ENCODE measurements at places on chromosomes 7 and 10.

DNA sequence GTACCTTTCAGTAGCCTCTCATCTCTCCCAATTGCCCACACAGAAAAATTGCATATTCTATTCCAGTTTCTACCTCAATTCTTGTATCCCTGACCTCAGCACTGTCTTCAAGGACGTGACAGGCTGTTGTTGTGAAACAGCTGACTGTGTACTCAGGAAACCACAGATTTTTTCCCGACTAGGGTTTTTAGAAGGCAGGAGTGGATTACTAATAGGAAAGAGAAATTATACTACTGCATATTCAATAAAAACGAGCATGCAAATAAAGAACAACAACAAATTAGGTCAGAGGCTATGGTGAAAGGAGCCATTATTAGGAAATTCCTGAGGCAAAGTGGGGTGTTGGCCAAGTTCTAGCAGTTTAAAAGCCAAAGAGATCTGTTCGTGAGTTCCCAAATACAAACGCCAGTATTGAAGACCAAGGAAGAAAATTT, 93.4 kb downstream of the DOCK4 start:
- DNase-seq = no peak

GRCh38 chr7:25628446-25628845, 400.2 kb upstream of the NPVF start:
- no peak for DNase-seq

- no peak for DNase-seq
Observed at GRCh38 chr7:137820156-137820555, 26.6 kb downstream of the DGKI start.

DNA sequence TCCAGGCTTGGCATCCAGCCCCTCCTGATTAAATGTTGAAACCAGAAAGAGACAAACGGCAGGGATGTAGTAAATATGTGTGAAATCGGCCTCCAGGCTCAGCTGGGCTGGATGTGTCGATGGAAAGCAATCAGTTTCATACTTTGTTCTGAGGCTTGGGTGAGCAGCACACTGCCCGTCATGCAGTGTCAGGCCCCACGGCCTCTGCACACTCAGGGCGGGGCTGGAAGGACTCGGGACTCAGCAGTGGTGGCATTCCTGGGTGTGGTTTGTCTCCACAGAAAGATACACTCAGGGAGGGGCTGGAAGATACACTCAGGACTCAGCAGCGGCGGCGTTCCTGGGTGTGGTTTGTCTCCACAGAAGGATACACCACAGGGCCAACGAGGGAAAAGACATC, 22.0 kb downstream of the ADGRA1 start:
- no peak for DNase-seq

- no peak for DNase-seq
Observed at GRCh38 chr10:13483951-13484350, 44.9 kb downstream of the BEND7 start.

DNA sequence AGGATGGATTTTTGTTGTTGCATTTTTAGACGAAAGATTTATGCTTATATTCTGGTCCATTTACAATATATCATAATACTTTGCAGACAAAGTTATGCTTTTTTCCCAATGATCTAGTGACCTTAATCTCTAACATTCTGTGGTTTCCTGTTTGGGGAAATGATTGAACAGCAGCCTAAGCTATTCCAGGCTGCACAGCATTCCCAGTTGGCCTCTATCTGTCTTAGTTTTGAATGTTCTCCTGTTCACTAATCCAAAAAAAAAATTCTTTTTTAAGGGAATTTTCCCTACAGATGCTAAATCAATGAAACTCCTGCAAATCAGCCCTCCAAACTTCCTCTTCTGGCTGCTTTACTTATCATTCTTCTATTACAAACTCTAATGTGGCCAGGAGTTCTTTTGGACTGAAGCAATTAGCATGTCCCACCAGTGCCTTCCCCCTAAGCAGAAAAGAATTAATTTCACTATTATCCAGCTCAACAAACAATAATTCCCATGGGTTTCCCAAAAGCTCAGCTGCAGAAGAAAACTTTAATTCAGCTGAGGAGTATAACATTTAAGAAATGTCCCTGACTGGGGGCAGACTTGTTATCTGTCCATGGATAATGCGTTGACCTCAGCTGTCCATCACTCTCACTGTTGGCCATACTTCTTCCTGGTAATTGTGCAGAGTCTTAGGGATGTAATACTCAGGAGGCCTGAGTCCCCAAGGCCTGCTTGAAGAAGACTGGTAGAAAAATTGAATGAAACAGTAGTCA, 81.9 kb upstream of the TRIL start:
- DNase-seq = no peak

GRCh38 chr7:128903621-128904361, 6.7 kb downstream of the KCP start:
- DNase-seq = no peak

DNA sequence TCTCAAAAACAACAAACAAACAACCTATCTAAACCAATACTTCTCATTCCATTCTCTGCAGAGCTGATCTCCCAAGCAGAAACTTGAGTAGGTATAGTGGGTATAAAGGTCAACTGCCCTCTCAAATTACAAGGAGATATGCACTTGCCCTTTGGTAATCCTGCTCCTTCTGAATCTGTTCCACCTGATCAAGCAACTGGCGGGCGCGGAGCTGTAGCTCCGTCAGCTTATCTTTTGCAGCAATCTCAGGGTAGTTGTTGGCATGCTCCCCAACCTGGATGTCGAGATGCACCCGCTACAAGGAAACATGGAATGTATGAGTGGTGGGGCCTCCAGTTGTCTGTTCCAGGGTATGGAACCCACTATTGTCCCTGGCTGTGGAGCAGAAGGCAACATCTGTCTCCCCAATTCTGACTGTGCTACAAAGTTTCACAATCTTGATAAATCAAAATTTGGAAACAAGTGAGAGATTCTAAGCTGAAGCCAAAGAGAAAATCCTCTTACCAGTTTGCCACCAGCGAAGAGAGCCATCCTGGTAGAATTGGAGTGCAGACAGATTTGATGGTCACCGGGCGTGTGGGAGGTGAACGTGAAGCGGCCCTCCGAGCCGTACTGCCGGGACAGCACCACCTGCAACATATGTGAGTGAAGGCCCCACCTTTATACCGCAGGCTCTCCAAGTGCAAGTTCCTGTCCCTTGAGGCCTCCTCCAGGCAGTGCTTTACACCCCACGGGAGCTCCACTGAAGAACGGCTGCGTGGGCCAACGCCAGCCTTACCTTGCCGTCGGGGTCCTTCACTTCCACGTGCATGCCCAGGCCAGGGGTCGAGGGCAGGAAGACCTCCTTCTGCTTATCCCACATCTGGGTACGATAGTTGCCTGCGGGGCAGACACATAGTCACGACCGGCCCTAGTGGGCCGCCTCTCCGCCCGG, 819 bp downstream of the TMED4 start:
- no peak for DNase-seq

DNA sequence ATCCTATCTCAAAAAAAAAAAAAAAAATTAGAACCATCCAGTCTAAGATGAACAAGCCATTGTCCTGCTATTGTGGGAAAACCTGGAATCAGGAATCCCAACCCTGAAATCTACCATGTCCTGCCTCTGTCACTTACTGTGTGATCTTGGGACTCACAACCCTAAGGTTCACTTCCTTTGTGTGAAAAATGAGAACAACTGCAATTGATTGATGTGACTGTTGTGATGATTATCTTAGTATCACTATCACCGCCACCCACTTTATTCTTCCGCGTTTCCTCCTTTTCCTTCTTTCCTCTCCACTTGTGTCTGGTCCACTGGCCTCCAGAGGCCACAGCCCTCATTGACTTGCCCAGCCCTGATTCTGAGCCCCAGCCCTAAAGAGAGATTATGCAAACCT, 12.6 kb upstream of the PRTFDC1 start:
- no peak for DNase-seq

Data from HCT116 (cell line).